CD4-positive, alpha-beta T cell treated with Interleukin-17A for 4 hours (primary cell): ENCODE measurements at places on chromosomes 16 and 17.

DNA sequence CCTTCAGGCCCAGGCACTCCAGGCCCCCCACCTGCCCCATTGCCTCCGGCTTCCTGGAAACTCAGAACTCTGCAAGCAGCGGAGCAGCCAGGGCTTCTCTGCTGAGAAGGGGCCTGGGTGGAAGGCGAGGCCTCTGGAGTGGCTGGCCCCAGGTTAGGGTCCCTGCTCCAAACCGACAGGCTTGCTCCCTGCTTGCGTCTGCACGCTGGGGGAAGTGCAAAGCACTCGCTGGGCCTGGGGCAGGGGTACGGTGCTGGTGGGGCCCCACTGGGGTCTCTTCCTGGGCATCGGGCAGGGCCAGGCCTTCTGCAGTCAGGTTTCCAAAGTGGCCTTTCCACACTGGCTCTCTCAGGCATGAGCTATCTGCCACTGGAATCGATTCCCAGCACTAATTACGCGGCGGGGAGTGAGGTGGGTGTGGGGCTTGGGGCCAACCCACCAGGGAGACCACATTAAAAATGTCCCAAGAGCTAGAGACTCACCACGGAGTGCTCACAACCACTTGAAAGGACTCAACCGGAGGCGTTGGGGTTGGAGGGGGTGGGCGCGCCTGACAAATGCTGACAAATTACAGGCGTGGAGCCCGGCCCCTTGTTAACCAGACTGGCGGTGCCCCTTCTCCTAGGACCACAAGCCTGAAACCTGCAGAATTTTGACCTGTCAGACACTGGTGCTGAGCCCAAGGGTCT is 17.9 kb downstream of the FAM83G start:
- DNase-seq = no peak

GRCh38 chr16:47057630-47057993 is 84.1 kb upstream of the DNAJA2 start:
- no peak for DNase-seq

DNA sequence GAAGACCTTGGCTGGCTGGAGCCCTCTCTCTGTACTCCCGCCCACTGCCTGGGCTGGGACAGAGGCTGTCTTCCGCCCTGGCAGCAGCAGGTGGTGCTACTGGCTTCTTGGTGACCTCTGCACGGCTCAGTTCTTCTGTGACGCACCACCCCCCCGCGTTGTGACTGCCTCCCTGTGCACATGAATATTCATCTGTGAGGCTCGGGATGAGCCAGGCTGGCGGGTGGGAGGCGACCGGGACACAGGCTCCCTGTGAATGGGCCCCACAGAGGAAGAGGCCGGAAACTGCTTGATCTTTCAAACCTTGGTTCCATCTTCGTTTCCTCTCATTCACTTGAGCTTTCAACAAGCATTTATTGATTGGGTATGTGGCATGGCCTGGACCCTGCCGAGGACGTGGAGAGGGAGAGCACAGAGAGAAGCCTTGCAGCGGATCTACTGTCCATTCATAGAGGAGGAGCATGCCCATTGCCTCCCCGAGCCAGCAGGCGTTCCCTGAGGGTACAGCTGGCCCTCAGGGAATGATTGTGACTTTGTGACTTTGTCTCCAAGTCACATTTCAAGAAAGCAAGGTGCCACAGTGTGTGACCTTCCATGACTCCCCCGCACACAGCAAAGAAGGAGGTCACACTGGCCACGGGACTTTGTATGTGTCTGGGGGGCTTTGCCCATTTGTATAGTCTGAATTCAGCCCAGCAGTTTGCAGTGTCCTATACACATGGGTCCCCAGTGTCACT is 45.0 kb downstream of the B9D1 start:
- no peak for DNase-seq

DNA sequence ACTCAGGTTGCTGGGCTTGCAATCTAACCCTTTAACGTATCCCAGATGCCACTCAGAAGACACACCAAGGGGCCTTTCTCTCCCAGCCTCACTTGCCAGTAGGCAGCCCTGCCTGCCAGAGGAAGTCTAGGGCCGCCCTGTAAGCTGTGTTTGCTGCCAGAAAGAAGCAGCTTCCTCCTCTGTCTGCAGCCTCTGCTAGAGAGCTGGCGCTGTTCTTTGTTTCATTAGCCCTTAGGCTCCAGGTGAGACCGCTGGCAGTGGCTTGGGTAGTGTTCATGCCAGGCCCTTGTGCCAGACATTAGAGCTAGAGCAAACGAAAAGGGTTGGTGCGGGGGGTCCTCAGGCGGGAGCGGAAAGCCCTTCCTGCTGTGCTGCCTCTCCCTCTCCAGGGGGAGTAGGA is 8.9 kb downstream of the CTRL start:
- DNase-seq = no peak

DNA sequence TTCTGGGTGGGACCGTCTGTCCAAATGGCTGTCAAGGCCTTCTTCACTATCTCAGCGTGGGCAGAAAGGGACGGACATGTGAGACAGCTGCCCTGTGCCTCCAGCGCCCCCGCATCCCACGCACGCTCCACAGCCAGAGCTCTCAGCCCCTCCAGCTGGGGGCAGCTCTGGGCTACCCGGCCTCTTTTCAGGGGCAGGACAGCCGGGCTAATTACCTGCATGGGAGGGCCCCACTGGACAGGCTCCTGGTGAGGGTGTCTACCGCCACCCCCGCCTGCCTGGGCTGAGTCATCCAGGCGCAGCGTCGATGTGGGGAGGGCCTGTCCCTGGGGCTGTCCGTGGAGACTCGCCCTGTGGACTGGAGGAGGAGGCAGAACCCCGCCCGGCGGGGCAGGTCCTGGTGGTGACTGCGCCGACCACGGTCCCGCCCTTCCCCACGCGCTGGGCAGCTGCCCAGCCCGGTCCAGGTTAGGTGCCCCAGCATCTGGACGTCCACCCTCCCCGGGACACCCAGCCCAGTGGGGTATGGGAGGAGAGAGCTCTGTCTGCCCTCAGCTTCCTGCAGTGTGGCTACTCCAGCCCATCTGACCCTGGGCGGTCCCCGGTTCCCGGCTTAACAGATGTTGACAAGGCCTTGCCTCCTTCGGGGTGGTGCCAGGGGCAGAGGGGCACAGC is 5.9 kb upstream of the METRNL start:
- DNase-seq = no peak

DNA sequence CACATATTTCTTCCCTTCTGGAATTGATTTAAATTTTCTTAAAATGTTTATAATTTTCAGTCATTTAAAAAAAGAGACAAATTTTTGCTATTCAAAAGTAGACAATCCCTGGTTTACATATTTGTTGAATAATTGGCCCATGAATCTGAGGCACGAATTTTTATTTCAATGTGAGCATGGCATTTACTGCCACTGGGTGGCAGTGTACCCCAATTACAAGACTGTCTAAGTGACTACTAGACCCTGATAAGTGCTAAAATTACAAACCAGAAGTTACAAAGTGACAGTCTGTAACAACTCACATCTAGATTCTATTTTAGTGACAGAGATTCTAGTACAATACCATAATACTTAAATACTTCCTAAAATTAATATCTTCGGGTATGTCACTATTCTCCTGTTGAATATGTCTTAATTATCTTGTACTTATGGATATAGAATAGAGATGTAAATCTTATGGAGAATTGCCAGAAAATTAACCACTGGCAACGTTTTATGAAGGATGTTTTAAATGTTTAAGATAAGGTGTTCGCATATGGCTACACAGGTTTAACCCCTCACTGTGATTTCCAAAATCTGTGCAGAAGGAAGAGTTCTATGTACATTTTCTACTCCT is 235.8 kb downstream of the MAP2K4 start:
- no peak for DNase-seq

DNA sequence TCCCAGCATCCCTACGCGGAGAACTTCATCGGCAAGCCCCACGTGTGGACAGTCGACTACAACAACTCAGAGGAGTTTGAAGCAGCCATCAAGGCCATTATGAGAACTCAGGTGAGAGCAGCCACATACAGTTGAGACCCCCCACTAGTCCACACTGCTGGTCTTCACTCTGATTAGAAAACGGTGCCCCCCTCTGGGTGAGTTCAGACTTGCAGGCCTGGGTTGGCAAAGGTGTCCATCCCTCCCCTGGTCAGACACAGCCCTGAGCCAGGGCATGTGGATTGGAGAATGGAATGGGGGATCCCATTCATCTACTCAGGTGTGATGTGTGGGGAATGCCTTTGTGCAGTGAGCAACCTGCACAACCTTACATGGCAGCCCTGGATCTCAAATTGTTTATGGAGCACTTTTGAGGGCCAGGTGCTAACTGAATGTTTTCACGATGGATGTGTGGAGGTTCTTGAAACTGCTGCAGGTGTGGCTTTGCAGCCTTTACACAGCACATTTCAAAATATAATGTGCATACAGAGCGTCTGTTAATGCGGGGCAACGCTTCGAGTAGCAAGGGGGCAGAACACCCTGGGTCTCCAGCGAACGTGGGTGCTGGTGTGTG is 72.6 kb downstream of the MGAT5B start:
- no peak for DNase-seq

DNA sequence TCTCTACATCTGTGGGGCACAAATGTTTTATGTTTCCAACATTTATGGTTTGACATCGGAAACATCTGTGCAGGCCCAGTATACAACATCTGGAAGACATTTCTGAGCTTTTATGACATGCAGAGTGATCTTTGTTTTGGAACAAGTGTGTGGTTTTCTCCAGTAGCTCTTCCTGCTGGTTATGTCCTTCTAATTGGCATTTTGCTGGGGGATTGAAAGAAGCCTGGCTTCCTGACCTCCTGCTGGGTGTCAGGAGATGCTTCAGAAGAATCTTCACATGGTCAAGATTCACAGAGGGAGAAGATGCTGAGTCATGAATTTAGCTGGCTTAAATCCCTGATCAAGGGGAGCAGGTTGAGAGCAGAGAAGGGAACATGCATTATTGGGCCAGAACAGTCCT is 279.5 kb upstream of the MYOCD start:
- no peak for DNase-seq

DNA sequence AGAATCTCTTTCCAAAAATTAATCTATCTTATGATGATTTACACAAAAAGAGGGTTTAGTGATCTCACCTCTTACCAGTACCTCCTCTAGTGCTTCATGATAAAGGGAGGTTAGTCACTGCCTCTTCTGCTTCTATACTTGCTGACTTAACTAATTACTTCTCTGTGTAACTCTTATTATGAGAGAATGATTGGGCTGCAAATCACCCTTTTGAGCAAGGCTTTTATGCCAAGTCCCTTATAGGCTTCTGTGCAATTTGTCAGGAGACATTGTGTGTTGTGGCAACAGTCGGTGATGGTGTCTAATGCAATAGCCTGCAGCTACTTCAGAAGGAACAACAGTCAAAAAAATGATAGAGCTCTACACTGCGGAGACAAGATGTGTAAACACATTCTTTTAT is 1568.1 kb upstream of the GOT2 start:
- DNase-seq = no peak

DNA sequence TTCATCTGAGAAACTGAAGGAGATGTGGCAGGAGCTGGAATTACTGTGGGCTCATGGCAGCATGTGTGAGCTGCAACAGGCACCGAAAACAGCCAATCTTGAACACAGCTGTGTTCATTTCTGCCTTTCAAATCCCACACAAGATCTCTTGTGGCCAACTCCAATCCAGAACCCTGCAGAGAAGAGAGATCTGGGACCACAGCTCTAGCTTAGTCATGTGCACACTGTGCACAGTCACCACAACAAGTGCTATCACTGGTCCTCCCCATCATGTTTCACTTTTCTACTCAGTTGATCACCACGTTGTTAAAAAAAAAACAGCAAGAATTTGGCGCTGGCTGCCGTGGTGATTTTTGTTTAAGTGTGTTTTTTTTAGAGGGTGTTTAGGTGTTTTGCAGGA is 254.5 kb upstream of the ELAC2 start:
- no peak for DNase-seq

DNA sequence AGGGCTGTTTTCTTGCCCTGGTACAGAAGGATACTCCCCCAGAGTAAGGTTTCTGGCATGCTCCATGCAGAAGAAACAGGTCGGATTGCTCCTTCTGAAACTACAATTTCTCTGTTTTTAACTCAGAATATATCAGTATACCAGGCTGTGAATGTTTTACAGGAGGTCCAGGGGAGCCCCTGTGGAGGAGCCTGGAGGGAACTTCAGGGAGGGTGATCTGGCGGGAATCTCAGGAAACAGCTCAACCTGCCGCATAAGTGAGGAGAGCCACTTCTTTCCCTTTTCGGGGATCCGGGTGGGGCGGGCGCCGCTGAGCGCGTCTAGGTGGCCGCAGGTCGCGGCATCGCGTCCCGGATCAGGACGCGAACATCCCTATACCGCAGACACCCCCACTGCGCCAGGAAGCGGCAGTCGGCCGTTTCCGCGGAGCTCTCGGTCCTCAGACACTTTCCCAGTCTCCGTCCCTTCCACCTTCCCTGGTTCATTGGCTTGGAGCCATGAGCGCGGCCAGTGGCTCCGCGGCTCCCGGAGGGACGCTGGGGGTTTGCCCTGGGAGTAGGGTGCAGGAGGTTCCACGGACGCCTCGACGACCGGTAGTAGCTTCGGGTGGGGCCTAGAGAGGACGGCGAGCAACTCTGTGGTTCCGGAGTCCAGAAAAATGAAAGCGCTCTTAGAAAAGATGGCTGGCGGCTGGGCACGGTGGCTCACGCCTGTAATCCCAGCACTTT is 3.1 kb upstream of the ZNF764 start:
- DNase-seq = peak; percentile 52

GRCh38 chr17:65537845-65538674 is 23.4 kb downstream of the AXIN2 start:
- DNase-seq = peak; percentile 65

GRCh38 chr16:88914750-88915368 is 48.4 kb upstream of the PABPN1L start:
- no peak for DNase-seq

DNA sequence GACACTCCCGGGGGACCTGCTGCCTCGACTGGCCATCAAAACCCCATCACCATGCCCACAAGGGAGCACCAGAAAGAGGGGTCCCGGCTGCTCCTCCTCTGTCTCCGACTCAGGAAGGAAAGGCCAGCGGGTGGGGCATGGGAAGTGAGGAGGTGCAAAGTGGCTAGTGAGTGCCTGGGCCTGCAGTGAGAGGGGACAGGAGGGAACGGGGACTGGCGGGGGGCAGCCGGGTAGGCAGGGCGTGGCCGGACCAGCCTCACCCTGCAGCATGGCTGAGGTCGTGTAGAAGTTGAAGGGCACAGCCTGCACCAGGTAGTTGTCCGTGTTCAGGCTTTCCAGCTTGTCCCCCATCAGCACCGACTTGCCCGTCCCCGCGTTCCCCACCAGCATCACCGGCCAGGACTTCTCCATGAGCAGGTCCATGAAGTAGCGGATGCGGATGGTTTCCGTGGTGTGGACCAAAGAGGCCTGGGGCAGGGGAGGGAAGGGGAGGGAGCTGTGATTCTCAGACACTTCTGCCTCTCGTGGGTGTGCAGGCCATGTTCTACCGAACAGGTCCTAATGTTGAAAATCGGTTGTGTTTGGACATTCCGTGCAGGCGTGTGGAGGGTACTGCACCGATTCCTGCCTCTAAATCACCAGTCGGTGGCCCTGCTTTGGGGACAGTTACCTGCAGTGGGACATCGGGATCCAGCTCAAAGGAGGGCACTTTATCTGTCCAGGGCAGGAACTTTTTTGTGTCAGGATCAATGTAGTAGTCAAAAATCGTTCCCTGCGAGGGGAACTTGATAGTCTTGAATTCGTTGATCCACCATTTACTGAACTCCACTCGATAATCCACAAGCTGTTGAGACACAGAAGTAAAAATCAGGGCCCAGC is 91.7 kb downstream of the DNAH17 start:
- DNase-seq = no peak
